ENCODE measurements at places on chromosomes 2 and 18.

- DNase-seq: no peak
These were observed 137.1 kb upstream of the GAREM1 start for GRCh38 chr18:32607816-32608215.

- DNase-seq: no peak
These were observed 151.6 kb downstream of the GLI2 start for GRCh38 chr2:120887320-120887697.

DNA sequence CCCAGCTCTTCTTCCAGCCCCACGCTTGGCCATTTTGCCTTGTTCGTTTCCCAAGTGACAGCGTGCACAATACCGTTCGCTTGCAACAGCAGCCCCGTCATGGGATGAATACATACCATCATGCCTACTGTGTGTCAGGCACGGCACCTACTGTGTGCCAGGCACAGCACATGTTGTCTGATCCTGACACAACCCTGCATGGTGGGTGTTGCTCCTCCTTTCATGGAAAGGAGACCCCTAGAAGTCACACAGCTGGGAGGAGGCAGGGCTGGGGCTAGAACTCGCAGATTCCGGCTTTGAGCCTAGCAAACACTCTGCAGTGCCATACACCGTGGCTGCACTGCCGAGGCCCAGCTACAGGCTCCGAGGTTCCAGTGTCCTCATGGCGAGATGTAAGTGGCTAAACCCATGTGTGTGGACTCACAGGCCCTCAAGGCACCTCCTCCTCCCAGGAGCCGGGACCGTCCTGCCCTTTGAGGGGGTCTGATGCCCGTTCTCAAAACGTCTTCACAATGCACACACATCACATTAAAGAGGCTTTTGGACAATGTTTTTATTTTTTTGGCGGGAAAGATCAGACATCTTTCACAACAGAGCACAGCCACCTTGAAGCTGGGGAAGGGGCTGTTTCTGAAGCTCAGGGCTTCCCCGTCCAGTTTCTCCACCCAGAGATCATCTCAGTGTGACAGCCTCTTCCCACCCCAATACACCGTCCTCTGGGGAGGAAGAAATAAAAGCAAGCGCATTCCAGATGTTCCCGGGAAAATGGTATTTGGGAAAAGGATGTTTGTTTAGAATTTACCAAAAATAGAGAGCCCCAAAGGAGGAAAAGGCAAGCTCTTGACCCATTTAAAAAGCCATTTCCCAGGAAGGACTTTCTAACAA is 64.9 kb downstream of the HS1BP3 start:
- DNase-seq: no peak

GRCh38 chr2:23618794-23619530 is 234.0 kb downstream of the KLHL29 start:
- DNase-seq: no peak

All from CD8-positive, alpha-beta memory T cell (primary cell).